SK-N-SH (cell line): ENCODE measurements at places on chromosomes 16 and 17.

GRCh38 chr17:13587487-13588338, 14.0 kb downstream of the HS3ST3A1 start:
- DNase-seq: no peak

DNA sequence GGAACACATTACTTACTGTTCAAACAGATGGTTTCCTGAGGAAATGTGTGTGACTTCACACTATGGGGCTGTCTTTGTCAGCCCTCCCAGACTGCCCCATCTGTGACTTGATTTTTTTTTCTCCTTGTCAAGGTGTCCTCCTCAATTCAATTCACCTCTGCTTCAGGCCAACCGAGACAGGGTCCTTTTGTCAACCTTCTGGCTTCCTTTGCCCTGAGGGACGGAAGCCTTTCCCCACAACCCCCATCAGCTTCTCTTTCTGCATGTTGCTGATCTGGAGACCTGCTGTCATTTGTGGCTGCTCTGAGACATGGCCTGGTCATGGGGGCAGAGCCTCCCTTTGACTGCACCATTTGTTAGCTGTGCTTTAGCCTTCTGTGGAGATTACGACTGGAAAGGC, 21.3 kb upstream of the RGS9 start:
- DNase-seq: no peak

- DNase-seq: no peak
These were observed 33.6 kb downstream of the SEC14L5 start for GRCh38 chr16:4991754-4992153.

DNA sequence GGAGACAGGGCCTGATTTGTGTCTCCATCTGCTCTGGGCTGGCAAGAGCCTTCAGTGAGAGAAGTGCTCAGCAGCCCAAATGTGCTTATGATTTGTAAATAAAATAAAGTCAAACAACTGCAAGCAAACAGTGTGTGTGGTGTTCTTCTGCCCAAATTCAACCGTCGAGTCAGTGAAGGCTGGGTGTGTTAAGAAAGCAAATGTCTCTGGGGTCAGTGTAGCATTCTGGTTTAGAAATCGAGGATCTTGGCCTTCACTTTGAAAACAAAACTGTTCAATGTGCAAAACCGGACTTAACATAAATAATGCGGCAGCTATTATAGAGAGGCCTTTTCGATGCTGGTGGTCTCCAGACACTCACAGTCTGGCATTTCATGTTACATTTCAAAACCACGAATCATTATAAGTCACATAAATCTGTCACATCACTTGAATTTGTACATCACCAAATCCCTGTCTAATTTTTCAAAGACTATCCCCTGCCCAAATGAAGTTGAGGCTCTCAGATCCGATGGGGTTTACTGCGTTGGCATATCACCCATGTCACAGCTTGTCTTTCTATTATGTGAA, 158.6 kb upstream of the MYOCD start:
- no peak for DNase-seq

- peak; percentile 61 for DNase-seq
These were observed 14.1 kb upstream of the NUDT16L1 start for GRCh38 chr16:4679156-4679849.

DNA sequence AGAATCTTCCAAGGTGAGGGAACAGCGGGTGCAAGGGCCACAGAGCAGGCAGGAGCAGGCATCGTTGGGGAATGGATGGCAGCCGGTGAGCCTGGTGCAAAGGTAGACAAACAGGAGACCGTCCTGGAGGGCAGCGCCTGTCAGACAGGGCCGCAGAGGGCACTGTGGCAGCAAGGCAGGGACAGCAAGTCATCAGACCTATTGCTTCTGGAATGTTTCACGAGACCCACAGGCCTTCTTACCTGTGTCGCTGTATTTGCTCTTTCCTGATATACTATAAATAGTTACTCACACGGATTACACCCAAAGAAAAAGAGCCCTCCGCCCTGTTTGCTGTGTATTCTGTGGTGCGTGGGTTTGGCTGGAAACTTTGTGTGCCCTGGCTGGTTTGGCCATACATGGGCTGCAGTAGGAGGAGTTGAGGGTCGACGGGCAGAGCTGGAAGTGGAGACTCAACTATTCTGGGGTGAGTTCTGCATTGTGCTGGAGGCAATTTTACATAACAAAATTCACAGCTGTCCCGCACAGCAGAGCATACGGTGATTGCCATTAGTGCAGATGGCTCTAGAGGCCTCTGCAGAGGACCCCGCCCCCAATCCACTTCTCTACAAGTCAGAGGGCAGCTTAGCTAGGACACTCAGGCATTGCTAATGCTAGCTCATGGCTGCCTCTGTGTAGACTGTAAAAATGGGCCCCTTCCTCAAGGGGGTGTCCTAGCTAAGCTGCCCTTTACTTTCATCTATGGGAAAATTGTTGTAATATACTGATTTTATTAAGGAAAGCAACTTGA, 18.6 kb upstream of the POLR3E start:
- DNase-seq: no peak

DNA sequence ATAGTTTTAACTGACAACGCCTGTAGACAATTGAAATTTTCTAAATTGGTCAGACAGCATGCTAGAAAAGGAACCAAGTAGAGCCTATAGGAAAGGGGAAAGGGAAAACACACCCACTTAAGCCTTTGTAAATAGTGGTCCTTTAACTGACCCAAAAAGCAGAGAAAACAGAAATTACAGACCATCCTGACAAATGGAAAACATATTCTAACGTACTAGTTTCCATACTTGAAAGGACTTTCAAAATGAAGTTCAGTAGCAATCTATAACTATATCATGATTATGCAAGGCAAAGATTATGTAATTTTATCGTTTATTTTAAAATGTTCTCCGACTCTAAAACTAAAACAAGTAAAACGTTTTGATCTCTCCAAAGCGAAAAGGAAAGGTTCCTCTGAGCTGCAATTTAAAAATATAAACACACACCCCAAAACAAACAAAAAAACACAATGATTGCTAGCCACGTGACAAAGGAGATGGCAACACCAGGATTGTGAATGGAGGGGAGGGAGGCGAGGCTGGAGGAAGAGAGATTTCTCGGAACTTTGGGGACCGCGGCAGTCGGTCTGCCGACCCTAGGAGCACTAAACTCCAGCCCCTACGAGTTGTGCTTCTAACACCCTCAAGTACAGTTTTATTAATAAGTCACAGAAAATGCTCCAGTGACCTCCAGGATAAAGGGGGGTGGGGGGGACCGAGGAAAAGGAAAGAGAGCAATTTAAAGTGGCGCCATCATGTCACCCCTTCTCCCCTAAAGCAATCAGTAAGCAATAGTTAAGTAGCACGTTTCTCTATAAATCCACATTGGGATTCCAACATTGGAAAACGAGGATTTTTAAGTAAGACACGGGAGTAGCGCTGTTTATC, 1.7 kb downstream of the KANSL1 start:
- peak; percentile 71 for DNase-seq

- DNase-seq: no peak
These were observed 21.3 kb downstream of the SBK1 start for GRCh38 chr16:28313587-28313986.

- DNase-seq: peak; percentile 86
These were observed 65.2 kb downstream of the PIPOX start for GRCh38 chr17:29107933-29108822.

DNA sequence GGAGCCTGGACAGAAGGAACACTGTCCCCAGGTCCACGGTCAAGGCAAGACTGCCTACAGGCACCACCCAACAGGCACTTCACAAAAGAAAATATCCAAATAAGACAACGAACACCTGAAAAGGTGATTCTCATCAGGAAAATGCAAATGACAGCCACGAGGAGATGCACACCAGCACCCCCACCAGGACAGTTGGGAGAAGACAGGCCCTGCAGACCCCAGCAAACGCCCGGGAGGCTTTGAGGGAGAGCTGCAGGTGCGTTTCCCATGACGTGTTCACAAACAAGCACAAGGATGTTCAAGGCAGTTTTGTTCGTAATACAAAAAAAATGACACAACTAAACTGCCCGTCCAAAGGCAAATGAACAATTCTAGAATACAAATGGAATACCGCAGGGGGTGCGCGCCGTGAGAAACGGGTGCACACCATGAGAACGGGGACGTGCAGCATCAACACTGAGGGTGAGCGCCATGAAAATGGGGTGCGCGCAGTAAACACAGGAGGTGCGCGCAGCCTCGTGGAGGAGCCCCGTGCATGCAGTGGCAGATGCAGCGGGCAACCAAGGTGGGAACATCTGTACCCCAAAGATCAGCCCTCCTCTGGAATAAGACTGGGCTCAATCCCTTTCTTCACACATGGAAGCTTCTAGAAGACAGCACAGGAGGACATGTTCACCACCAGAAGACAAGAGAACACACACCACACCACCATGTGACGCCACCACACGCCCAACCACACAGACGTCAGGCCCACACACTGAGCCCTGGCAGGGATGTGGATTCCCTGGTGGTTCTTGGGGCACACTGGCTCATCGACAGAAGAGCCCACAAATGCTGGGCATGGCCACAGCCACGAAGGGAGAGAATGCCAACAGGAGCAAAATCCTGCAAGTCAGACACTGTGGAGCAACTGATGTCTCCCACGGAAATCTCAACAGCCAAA, 91.2 kb downstream of the ZNF778 start:
- peak; percentile 68 for DNase-seq

GRCh38 chr17:78651554-78651953, 74.4 kb upstream of the DNAH17 start:
- DNase-seq: no peak

GRCh38 chr16:80527297-80527696, 13.5 kb upstream of the DYNLRB2 start:
- peak; percentile 11 for DNase-seq

- no peak for DNase-seq
These were observed 5.9 kb downstream of the RSAD1 start for GRCh38 chr17:50484386-50485155.

DNA sequence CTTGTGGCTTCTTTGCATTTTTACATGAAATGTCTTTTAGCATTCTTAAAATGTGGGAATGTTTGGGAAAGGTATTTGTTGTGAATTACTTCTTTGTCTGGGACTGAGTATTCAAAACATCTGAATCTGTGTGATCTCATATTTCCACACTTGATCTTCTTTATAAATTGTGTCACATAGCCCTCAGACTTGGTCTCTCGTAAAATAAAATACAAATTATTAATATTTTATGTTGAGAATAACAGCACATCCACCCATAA, 81.9 kb downstream of the TUBD1 start:
- DNase-seq: no peak

GRCh38 chr16:11407047-11407982, 62.1 kb downstream of the RMI2 start:
- peak; percentile 75 for DNase-seq

DNA sequence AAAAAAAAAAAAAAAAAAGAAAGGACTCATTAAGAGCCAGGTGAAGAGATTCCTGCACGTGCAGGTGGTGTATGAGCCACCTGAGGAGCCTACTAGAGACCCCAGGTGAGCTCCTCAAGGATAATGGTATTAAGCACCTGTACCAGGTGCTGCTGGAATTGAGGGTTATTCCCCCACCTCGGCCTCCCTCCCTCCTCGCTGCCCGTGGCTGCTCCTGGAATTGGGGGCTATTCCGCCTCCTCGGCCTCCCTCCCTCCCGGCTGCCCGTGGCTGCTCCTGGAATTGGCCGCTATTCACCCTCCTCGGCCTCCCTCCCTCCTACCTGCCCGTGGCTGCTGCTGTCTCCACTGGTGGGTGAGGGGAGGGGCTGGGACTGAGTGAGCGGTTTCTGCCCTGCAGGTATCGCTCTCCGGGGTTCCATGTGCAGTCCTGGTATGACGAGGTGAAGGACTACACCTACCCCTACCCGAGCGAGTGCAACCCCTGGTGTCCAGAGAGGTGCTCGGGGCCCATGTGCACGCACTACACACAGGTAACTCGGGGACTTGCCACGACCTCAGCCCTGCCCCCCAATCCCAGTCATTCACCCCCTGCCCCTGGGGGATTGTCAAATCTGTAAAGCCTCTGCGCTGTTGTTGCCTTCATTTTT, 29.3 kb downstream of the CRISPLD2 start:
- no peak for DNase-seq

DNA sequence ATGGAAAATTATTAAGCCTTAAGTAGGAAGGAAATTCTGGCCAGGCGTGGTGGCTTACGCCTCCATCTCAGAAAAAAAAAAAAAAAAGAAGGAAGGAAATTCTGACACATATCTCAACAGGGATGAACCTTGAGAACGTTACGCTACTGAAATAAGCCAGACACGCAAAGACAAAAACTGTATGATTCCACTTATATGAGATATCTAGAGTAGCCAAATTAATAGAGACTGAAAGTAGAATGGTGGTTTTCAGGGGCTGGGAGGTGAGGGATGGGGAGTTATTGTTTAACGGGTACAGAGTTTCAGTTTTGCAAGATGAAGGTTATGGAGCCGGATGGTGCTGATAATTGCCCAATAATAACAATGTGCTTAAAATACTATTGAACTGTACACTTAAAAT, 16.2 kb upstream of the HNF1B start:
- DNase-seq: no peak

GRCh38 chr17:63848834-63849689, 6.6 kb upstream of the SMARCD2 start:
- DNase-seq: peak; percentile 66

DNA sequence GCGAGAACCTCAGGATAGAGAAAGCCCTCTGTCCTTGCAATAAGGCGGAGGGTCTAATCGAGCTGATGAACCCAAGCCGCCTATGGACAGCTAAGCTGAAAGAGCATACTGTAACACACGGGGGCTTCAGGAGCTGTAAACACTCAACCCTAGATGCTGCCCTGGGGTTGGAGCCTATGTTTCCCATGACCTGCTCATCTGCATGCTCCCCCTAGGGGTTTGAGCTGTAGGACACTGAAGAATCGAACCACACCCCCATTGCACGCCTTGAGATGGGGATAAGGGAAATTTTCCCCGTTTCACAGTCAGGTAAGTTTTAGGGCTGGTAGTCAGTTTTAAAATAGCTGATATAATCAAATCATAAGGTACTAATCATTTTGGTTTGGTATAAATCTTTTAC, 675.6 kb upstream of the CDH8 start:
- no peak for DNase-seq

GRCh38 chr17:77330602-77331081, 189.9 kb downstream of the SEC14L1 start:
- no peak for DNase-seq

- DNase-seq: no peak
These were observed 18.2 kb upstream of the MAP3K14 start for GRCh38 chr17:45334701-45335677.

- DNase-seq: no peak
These were observed 9.9 kb downstream of the C17orf100 start for GRCh38 chr17:6661464-6661848.

DNA sequence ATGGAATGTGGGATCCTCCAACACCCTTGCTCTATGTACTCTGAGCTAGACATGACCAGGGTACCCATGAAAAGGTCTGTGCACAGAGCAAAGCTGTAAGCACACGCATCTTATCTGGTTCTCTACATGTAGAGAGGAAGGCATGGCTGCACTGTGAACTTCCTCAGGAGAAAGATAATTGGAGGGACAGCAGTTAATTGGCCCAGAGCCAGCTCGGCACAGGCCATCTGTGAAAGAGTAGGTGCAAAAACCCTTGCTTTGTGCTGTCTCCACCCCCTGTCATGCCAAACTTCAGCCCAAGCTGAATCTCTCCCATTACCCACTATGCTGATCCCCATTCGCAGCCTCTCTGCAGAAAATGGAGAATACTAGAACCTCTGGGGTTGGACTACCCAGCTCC, 241.0 kb downstream of the GRIN2A start:
- no peak for DNase-seq
